ENCODE measurements at places on chromosomes 11 and 22. TPM values are rescaled to one million over a fixed set of nuclear protein-coding genes. Genes with fewer than 3 reads are reported as not detected.

Gene HBG2
- total RNA-seq, result not detected

Gene SCUBE1
- not detected for total RNA-seq

Gene OR4S1
- not detected for total RNA-seq

Gene PAX6
- total RNA-seq, result not detected

Gene FOLH1
- total RNA-seq, result not detected

Gene BRSK2
- 0.50 TPM for total RNA-seq

Gene OR5P2
- not detected for total RNA-seq

Gene SHANK3
- 0.50 TPM for total RNA-seq

Gene CKAP5
- total RNA-seq, result 135 TPM

Gene CCDC116
- total RNA-seq, result 0.22 TPM

Gene OR51B4
- total RNA-seq, result 0.11 TPM

Gene NUDT22
- 71.4 TPM for total RNA-seq

Gene CD3D
- not detected for total RNA-seq

Gene OR8G5
- not detected for total RNA-seq

Gene GP1BB
- 0.89 TPM for total RNA-seq
